ENCODE measurements at places on chromosomes 7 and 10.

GRCh38 chr7:101088858-101089529 is 3.7 kb downstream of the TRIM56 start:
- DNase-seq = no peak

DNA sequence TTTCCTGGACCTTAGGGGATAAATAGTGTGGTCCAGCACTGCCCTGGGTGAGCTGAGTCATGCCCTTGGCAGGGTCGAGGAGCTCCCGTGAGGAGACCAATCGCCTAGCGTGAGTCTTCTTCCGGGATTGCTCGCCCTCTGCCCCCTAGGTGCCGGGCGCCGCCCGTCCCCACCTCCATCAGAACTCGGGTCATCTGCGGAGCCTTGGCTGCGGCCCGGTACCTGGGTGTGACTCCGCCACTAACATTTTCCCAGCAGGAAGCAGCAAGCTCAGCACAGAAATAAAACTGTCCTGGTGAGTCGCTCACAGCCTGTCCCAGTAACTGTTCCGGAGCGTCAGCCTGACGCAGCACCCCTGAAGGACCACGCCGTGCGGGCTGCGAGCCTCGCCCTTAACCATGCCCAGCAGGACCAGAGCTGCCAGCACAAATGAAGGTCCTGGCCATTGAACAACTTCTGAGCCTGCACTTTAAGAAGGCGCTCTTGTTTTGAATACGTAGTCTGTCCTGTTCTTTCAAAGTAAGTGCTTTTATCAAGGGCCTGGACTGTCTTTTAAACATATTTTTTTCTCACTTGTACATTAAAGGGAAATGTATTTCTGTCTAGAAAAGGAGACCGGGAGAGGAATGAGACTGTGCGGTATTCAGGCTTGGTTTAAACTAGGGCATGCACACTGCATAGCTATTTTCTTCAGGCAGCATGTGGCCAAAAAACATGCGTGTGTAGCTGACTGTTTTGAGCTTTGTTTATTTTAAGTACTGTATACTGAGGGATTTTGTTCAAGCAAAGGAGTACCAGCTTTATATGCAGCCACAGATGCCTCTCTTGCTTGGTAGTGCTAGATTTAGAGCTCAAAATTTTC is 136.7 kb downstream of the HECW1 start:
- DNase-seq = no peak

DNA sequence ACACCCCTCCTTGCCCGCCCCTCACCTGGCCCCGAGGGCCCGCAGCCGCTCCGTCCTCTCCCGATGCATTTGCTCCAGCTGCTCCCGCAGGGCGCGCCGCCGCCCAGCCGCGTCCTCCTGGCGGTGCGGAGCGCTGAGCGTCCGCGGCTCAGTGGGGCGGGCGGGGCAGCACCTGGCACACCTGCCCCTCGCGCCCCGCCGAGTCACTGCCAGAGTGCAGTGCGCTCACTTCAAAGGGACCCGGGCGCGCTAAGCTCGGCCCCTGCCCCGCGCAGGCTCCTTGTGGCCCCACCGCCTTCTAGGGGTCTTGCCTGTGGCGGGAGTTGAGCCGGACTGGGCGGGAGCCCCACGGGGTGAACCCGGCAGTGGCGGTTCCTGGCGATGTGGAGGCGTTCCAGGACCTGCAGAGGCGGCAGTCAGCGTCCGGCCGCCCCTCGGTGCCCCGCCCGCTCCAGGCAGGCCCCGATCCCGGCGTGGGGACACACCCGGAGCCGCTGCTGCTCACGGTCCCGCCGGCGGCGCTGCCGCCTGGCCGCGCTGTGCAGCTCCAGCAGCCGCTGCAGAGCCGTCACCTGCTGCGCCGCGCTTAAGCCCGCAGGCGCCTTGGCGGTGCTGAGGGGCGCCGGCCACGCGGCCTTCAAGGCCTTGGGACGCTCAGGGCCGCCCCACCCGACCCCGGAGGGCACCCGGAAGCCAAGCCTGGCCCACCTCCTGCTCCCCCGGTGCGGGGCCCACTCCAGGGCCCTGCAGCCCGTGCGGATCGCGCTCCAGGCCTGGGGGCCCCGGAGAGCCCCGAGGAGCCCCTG is 6.7 kb downstream of the ATP6V1F start:
- peak; percentile 59 for DNase-seq

- no peak for DNase-seq
Observed at GRCh38 chr10:6274040-6274439, 71.3 kb downstream of the PFKFB3 start.

- DNase-seq = no peak
Observed at GRCh38 chr10:72124989-72125388, 36.6 kb upstream of the SPOCK2 start.
